Brain (organoid and tissue), 16 donors: ENCODE measurements at places on chromosomes 3 and 15.

DNA sequence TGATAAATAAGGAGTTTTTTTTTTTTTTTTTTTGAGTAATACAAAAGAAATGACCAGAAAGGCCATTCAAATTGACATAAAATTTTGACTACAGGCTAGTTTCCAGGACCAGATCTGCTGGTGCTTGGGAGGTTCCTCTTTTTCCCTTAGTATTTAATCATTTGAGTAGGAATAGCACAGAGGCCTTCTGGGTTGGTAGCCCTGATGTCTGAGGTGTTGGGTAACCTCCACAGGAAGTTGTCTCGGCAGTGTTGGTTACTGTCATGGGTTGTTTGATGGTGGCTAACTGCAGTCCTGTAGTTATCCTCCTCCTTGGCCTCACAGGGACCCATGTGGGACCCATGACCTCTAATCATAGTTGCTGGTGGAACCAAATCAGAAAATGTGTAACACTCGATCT lies 91.1 kb downstream of the USP13 start:
- no peak for DNase-seq

GRCh38 chr15:27545494-27546255 lies 553.4 kb downstream of the OCA2 start:
- DNase-seq: no peak

DNA sequence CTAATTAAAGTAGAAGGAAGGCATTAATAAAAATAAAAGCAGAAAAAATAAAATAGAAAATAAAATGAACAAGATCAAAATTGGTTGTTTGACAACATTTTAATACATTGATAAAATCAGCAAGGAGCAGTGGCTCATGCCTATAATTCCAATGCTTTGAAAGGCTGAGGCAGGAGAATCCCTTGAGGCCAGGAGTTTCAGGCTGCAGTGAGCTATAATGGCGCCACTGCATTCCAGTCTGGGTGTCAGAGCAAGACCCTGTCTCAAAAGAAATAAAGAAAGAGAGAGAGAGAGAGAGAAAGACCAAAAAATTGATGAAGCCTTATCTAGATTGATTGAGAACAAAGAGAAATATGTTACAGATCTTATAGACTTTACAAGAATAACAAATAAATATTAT lies 2.1 kb downstream of the XCR1 start:
- no peak for DNase-seq

DNA sequence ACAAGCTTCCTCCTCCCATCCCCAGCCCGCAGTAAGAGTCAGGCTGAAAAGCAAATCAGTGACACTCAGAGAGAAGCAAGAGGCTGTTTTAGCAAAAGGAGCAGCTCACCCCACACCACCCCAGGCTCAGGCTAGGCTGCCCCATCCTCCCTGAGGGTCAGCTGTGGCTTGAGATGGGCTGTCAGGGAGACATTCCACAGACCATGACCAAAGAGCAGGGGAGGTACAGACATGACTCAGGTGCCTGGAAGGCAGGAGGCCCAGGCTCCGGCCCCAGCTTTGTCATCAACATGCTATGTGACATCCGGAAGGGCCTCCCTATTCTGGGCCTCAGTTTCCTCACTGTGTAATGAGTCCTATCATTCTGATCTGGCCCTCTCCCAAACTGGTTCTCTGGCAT lies 24.7 kb downstream of the HCN4 start:
- DNase-seq: no peak

DNA sequence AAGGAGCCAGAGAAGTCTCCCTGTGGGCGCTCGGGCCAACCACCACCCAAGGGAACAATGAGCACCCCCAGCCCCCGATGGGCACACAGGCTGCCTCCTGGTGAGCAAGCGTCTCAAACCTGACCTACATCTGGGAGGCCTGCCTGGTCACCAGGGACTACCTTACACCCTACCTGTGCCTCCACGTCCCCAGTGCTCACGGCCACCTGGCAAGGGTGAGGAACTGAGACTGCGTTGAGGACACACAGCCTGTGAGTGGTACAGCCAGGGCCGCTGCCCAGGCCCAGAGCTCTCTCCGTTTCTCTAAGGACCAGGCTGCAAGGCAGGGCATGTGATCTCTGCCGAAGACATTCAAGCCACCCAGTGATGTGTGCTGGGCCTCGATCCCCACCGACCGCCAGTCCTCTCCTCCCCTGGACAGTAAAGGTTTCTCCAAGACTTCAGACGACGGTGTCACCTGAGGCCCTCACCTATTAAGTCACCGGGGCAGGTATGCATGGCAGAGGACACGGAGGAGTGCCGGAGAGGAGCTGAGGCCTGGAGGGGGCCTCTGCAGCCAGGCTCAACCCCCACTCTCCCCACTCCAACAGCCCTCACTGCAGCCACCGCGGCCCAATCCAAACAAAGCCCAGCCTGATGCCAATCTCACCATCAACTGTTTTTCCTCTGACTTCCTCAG lies 2.8 kb downstream of the GOLGA8A start:
- DNase-seq: no peak

GRCh38 chr3:130770644-130771043 lies 24.0 kb upstream of the PIK3R4 start:
- DNase-seq: no peak

- DNase-seq: no peak
Observed at GRCh38 chr15:29935296-29936004, 113.2 kb upstream of the TJP1 start.

- DNase-seq: peak; percentile 40
Observed at GRCh38 chr3:16841904-16842271, 42.9 kb upstream of the PLCL2 start.

- no peak for DNase-seq
Observed at GRCh38 chr15:40412095-40412759, 6.6 kb downstream of the IVD start.

DNA sequence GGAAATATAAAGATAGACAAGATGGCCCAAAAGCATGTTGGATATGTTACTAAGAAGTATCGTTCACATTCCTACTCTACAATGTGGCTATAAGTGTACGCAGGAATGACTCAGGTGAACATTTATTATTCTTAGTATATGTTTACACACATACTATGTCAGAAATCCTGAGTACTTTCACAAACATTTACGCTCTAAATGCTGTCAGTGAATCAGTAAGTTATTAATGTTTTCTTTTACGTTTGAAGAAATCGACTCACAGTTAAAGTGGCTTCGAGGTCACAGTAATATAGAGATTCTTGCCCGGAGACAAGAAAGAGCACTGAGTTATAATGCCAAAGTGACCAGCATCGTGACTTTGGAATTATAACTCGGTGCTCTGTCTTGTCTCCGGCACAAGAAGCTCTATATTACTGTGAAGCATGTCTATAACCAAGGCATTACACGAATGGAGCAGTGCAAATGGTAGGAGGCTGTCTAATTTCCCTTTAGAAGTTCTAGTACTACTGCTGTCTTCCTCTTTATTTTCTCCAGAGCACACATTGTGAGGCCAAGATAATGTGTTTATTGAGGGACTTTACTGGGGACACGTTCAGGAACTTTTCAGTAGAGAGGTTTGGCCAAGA lies 61.8 kb upstream of the P3H2 start:
- no peak for DNase-seq

GRCh38 chr15:39784638-39785037 lies 2.0 kb upstream of the FSIP1 start:
- DNase-seq: no peak

DNA sequence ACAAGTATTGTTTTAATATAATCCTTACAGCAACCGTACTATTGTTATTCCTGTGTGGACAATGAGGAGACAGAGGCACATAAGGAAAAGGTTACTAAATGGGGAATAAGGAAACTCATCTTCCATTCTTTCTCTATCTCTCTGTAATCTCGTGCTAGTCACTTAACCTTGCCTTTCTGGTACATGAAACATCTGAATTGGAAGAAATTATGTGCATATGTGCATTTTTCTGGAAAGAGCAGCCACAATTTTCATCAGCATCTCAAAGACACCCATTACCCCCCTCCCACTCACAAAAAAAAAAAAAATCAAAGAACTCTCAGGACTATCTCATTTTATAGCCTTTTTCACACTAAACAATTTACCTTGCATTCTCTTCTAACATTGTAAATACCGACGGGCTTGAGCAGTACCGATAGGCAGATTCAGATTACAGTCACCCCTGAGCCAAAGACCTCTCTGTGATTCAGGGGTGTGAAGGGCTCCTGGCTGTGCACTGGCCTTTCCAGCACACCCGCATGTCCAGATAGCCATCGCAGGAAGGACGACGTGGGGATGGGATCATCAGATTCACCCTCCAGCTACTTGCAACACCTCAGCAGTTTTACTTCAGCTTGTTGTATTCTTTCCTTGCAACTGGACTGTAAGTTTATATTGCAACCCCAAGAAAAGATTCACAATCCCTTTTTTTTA lies 48.1 kb downstream of the CASR start:
- no peak for DNase-seq

GRCh38 chr3:118406562-118406961 lies 628.1 kb downstream of the IGSF11 start:
- no peak for DNase-seq

DNA sequence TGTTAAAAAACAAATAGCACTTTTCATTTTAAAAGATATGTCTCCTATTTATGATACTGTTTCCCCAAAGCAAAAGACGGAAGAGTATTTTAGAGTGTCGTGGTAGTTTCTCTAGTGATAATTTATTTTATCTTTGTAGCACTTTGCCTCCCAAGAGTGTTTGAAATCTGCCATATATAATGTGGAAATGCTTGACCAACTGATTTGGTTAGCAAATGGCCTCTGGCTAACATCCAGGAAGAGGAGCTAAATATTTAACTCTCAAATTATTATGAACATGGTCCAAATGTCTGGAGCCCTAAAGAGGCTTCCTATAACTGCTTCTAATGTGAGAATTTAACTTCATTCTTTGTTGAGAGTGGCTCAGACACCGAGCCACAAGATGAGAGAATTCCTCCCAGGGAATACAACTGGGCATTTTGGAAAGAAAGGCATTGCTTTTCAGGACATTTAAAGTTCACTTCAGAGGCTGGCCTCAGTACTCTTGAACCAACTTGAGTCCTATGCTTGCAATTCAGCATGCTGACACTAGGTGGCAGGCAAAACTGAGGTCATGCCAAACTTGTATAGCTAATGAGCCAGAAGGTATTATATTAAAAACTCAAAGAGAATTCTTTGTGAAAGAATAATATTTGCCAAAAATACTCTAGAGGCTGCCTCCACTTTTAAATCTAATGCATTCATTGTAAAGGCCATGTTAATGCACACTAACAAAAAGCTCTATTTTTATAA lies 104.5 kb downstream of the RARB start:
- no peak for DNase-seq

DNA sequence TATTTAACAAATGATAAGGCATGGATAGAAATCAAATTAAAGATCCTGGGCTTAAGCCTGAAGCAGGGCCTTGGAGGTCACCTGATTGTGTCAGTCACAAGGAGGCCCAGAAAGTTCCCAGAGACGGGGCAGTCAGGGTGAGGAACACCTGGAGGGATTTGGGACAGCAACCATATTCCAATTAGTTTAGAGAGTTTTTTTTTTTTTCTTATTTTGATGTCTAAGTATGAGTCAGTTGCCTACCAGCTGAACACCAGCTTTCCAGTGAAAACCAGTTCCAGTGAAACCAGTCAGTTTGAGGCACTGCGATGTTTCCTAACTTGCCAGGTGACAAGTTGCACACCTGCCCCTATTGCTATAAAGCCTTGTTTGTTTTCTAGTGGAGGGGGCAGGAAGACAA lies 350.7 kb upstream of the AZI2 start:
- DNase-seq: no peak

DNA sequence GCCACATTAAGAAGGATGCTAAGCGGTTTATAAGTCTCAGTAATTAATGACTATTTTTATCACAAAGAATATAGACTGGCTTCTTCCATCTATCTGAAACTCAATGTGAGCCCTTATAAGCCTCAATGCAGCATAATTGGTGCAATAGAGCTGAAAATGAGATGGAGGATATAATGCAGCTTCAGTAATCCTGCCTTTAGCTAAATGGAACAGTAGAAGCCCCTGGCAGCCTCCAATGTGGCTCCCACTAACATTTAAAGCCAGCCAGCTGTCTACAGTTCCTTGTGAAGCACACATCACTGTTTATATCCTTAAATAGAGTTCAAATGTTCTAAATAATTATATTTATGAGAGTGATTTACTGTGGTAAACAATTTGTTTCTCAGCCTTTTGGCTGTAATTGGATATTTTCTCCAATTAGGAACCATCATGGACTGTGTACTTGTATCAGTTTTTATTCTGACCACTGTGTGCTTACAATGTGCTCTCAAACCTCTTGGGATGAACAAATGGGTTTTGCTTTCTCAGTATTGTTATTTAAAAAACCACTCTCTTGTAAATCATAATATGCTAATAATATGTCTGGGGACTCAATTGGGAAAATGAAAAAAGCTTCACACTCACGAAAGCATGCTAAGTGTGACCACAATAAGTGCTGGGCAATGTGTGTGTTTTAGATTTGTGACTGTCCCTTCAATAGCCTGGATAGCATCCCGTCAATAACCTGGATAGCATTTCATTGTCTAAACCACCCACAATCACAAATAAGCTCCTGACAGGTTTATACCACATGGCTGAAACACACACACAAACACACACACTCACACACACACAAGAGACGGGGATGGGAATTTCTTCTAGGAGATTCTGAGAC lies 366.6 kb downstream of the GBE1 start:
- peak; percentile 65 for DNase-seq

GRCh38 chr3:105440113-105440512 lies 73.4 kb downstream of the ALCAM start:
- no peak for DNase-seq

GRCh38 chr3:103406320-103406850 lies 971.6 kb downstream of the ZPLD1 start:
- peak; percentile 59 for DNase-seq

DNA sequence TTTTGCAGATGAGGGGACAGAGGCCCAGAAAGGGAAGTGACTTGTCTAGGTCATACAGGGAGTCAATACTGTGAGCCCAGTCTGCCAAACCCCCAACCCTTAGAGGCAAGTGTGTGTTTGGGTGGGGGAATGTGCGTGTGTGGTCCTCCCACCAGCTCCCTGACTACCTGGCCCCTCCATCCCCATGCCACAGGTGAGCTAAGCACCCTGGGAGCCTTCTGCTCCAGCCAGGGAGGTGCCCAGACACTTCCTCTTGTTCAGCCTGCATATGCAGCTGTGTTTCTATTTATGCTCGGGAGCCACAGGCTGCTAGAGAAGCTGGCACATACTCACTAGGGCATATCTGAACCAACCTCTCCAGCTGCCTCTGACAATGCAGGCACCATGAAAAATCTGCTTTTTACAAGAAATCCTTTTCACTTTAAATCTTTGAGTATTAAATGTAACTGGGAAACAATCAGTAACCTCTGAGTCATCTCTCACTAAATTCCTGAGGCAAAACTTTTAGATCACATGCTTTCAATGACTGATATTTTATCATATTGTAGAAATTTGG lies 20.7 kb downstream of the TBC1D2B start:
- DNase-seq: no peak

GRCh38 chr15:77528290-77528967 lies 104.3 kb downstream of the LINGO1 start:
- no peak for DNase-seq
